ENCODE measurements at places on chromosomes 2 and 18.

DNA sequence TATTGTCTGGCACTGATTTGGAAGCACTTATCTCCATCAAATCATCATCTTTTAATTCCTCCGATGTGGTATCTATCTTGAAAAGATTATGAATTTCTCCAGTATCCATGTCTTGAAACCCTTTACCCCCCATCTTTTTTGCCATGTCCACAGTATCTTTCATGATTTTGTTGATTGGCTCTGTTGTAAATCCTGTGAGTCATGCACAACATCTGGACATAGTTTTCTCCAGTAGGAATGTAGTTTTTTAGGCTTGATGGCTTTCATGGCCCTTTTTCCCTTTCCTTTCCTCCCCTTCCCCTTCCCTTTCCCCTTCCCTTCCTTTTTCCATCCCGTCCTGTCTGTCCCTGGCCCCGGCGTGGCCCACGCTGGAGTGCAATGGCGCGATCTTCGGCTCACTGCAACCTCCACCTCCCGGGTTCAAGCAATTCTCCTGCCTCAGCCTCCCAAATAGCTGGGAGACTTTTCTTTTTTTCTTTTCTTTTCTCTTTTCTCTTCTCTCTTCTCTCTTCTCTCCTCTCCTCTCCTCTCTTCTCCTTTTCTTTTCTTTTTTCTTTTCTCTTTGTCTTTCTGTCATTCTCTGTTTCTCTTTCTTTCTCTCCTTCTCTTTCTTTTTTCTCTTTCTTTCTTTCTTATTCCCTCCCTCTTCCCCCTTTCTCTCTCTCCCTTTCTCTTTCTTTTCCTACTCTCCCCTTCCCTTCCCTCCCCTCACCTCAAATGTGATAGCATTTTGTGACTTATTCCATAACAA lies 18.4 kb upstream of the ZNF638 start:
- no peak for DNase-seq

DNA sequence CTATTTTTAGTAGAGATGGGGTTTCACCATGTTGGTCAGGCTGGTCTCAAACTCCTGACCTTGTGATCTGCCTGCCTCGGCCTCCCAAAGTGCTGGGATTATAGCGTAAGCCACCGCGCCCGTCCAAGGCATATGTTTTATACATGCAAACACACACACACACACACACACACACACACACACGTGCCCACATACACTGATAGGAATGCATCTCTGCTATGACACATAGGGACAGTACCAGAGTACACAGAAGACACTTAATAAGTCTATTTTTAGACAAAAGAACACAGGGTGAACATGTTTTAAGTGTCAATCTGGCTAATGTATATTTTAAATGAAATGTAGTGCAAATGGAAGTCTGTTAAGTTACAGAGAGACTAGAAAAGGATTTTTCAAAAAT lies 10.7 kb upstream of the RNF103 start:
- no peak for DNase-seq

- DNase-seq = no peak
Measured at GRCh38 chr18:46253498-46253897, 149.3 kb downstream of the HAUS1 start.

DNA sequence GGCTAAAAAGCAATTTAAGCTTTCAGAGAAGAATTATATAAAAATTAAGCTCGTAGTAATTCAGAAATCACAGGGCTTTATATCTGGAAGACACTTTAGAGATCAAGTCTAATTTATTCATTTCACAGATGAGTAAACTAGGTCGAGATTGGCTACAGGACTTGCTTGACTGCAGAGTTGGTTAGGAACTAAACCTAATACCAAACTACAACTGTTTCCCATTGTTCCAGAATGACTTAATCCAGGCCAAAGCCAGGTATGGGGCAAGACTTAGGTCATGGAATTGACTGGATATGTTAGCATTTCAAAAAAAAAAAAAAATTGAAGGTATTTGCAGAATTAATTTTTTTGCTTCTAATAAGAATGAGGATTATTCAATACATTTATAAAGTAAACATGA lies 146.1 kb downstream of the RIT2 start:
- DNase-seq = no peak

- DNase-seq = no peak
Measured at GRCh38 chr18:48124857-48125626, 194.6 kb upstream of the SMAD2 start.

- DNase-seq = no peak
Measured at GRCh38 chr18:67840379-67840778, 323.9 kb upstream of the DSEL start.

GRCh38 chr2:205073433-205074020 lies 528.3 kb downstream of the PARD3B start:
- DNase-seq = no peak

DNA sequence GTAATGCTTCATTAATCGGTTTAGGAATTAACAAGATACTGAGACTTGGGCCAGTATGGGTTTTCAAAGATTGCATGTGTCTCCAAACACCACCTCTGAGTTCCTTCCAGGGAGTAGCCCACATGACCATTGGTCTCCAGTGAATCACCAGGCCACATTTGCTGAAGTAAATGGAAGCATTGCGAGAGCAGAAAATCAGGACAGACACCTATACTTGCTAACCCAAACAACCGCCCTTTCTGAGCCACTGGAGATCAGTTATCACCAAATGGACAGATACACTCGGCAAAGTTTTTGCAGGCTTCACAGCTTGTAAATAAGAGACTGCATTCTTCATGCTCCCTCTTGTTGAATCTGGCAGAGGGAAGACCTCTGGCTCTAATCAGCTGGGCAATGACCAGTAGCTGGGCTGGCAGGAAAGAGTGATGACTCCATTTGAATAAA lies 40.9 kb downstream of the GATA6 start:
- DNase-seq = no peak

DNA sequence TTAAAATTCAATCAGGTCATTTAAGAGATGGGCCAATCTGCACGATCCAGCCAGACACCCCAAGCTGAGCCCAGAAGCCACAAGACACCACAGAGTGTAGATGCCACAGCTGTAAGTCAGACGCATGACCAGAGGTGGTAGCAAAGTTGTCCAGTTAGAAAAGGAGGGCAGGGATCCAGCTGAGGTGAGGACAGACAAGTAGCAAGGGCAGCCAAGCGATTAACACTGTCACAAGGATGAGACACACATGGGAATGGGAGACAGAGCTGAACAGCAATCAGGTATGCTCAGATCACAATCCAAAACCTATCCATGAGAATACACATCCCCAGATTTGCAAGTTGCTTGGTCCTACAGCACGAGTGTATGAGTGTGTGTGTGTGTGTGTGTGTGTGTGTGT lies 143.4 kb upstream of the STK17B start:
- no peak for DNase-seq

GRCh38 chr18:6633310-6633709 lies 96.2 kb upstream of the ARHGAP28 start:
- no peak for DNase-seq

DNA sequence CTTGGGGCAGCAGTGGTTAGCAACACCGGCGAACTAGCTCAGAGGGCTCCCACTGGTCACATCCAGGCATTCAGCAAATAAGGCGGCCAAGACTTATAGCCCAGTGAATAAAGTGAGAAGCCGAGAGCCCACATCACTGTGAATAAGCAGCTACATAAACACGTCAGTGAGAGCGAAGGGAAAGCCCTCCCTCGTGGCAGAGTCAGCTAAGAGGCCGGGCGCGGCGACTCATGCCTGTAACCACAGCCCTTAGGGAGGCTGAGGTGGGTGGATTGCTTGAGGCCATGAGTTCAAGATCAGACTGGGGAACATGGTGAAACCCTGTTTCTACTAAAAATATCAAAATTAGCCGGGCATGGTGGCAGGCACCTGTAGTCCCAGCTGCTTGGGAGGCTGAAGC lies 5.2 kb downstream of the D2HGDH start:
- DNase-seq = no peak

GRCh38 chr2:75241696-75242095 lies 42.4 kb upstream of the TACR1 start:
- no peak for DNase-seq

GRCh38 chr18:35059280-35059927 lies 18.2 kb downstream of the MAPRE2 start:
- no peak for DNase-seq

- no peak for DNase-seq
Measured at GRCh38 chr2:237920673-237921072, 46.1 kb upstream of the UBE2F start.

DNA sequence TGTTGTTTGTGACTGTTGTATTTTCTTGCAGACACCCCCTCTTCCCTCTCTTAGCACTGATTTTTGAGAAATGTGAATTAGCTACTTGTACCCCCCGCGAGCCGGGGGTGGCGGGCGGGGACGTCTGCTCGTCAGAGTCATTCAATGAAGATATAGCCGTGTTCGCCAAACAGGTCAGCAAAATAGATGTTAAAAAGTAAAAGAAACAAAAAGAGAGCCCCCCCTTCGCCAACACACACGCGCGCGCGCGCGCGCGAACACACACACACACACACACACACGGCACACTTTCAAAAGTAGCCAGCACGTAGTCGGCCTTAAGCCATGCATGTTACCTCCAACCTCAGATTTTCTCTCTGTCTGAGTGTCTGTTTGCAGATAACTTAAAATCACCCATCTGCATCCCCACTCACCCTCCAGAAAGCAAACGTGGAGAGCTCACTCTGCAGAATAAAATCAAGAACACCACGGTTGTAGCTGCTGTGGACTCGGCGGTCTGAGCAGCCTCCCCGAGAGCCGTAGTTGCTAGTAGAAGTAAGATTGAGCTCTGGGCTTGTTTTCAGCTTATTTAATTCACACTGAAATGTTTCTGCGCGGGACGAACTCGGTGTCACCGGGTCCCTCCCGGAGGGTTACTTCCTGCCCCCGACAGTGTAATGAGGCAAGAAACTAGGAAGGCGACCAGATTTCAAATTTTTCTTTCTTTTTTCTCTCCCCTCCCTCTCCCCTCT lies 5.1 kb downstream of the MEIS1 start:
- DNase-seq = no peak

DNA sequence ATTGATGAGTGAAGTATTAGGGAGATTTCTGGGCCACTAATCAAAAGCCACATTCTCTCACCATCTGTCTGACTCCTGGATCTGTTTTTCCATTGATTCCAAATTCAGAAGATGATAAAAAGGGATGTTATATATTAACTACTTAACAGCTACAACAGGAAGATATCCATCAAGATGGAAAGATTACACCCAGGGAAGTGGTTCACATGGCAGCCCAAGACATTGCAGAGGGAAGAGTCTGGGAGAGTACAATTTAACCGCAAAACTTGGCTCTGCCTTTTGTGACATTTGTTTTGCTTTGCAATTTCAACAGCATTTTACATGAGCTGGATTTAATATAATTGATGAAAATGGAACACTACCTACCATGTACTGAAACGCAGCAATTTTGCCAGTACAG lies 22.5 kb upstream of the TCF4 start:
- DNase-seq = no peak

DNA sequence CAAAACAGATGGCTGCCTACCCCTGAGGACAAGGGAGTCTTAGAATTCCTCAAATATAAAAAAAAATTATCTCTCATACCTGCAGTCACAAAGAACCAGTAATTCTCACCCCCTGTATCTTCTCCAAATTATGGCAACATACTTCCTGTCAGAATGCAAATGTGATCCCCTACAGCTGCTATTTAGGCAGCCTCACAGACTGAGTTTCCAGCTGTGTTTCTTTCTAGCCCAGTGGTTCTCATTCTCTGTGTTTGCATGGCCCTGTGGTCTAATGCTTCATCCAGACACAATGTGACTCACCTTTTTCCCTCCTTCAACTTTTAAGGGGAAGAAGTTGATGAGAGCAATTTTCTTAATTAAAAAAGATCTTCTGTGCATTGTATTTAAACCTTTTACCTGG lies 726.3 kb downstream of the TSN start:
- no peak for DNase-seq

- no peak for DNase-seq
Measured at GRCh38 chr18:62506495-62507143, 16.2 kb upstream of the ZCCHC2 start.

GRCh38 chr2:3025984-3026383 lies 351.6 kb downstream of the EIPR1 start:
- DNase-seq = no peak

GRCh38 chr2:121051311-121051710 lies 233.7 kb downstream of the TFCP2L1 start:
- no peak for DNase-seq

DNA sequence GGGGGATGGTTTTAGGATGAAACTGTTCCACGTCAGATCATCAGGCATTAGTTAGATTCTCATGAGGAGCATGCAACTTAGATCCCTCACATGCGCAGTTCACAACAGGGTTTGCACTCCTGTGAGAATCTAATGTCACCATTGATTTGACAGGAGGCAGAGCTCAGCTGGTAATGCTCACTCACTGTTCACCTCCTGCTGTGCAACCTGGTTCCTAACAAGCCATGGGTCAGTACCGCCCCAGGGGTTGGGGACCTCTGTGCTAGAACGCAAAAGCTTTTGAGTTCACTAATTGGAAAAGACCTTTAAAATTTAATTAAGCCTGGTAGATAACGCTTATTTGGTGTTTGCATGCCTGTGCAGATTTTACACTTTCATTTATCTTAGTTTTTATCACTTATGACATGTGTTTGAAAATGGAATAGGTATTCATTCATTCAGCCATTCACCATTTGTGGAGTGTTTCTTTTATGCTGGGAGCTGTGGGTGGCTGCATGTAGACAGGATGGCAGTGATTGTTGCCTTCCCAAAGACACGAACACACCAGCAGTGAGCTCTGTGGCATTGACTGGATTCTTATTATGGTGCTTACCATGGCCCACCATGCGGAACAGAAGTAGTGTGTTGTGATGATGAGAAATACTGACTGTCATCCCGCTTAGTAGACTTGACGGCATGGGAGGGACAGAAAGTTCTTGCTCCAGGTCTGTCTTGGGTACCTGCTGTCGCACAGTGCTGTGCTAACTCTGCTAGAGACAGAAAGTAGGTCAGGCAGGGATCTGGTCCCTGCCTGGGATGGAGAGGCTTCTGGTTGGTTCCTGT lies 6.4 kb downstream of the RAB31 start:
- no peak for DNase-seq

DNA sequence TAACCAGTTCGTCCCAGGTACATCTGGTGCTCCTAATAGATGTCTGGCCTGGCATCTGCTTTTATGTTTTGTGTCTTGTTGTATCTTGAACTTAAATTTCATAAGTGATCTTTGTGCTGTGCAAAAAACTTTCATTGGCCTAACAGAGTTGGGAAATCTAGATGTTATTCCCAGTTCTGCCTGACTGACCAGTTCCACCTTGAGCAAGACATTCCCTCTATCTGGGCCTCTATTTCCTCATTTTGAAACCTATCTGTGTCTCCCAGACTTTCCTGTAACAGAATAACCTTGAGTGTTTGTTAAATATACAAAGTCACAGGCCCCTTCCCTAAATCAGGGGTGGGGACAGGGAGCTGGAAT lies 90.5 kb upstream of the MSH2 start:
- no peak for DNase-seq

GRCh38 chr2:37782155-37782673 lies 110.8 kb upstream of the CDC42EP3 start:
- no peak for DNase-seq

- no peak for DNase-seq
Measured at GRCh38 chr2:216159646-216160045, 50.5 kb downstream of the XRCC5 start.

DNA sequence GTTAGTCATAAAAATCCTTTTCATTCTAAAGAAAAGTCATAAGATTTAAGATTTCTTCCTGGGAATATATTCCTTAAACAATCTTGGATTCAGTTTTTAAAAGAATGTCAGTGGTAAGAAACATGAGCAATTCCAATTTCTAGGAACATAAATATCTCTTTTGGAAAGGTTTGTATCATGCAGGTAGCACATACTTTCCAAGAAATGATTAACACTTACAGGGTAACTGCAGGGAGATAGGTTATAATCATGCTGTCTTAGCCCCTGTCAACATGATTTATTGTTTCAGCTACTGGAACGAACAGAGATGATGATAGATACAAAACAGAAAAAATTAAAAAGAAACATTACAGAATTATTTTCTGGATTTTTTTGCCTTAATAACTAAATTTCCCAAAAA lies 1537.7 kb downstream of the LRP1B start:
- DNase-seq = no peak

All from activated naive CD4-positive, alpha-beta T cell (primary cell).